ENCODE measurements at places on chromosomes 12 and 14.
A peak's percentile ranks its signal among the peaks of the same experiment; 100 is the strongest.

DNA sequence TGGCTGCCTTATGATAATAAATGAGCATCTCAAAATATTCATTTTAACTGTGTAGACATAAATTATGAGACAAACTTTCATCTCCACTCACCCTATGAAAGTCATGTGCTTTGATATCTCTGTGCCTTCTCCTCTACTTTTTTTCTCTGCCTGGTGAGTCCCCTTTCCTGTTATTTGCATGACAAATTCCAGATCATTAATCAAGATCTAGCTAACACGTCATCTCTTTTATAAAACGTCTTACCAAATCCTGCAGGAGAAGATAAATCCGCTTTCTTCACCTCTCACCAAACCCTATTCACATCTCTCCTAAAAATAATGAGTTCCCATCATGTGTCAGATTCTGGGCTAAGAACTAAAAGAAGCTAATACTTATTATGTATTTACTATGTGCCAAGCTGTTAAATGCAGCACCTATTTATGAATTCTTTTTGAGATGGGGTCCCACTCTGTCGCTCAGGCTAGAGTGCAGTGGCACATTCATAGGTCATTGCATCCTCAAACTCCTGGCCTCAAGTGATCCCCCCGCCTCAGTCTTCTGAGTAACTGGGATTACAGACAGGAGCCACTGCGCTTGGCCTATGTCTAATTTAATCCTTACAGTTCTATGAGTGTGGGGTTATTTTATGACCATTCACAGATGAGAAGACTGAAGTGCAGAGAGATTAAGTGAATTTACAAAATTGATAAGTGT, 26.7 kb downstream of the SPX start:
- no peak for DNase-seq

GRCh38 chr12:83388551-83388950, 701.8 kb downstream of the TMTC2 start:
- DNase-seq, result no peak

- peak; percentile 55 for DNase-seq
Measured at GRCh38 chr14:68089146-68089731, 269.7 kb downstream of the RAD51B start.

DNA sequence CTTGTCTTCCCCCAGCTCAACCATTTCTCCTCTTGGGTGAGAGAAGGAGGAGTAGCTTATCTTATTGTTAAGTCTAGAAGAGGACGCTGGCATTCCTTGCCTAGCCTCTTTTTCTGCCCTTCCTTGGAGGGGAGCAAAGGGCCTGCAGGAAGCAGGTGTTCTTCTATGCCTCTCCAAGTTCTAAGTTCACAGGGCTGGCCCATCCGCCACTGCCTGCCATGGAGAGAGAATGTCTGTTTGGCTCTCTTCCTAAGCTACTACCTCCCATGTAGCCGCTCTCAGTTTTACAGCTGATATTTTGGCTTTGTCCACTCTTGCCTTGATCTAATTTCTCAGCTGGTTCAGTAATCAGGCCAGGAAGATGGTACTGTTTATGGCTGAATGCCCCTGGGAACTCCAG, 201.2 kb downstream of the NTF3 start:
- DNase-seq, result no peak

- no peak for DNase-seq
Measured at GRCh38 chr12:68374307-68374982, 42.3 kb upstream of the MDM1 start.

DNA sequence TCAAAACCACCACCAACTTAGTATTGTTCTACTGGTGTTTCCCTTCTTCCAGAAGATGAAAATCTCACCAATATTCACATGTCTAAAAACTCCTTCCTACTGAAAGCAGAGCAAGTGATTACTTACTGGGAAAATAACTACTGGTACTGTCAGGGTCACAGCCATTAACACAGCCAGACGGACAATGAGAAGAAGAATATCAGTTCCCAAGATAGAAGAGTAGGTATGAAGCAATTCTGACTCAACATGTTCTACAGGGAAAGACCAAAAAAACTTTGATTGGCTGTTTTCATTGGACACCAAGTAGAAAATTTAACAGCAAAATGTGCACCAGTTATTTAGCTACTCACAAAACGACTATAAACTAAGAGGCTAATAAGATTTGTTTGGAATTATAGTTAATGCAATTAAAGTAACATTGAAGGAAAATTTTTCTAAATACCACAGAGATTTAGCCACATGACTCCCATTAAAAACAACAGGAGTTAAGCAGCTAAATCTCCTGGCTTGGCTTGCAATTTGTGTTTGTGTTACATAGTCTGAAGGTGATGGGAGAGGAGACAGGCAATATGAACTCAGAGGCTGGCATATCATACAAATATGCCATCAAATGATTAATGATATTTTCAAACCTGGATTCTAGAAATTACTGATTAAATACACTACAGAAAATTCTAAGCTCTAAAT, 9.5 kb downstream of the SLC38A2 start:
- no peak for DNase-seq

DNA sequence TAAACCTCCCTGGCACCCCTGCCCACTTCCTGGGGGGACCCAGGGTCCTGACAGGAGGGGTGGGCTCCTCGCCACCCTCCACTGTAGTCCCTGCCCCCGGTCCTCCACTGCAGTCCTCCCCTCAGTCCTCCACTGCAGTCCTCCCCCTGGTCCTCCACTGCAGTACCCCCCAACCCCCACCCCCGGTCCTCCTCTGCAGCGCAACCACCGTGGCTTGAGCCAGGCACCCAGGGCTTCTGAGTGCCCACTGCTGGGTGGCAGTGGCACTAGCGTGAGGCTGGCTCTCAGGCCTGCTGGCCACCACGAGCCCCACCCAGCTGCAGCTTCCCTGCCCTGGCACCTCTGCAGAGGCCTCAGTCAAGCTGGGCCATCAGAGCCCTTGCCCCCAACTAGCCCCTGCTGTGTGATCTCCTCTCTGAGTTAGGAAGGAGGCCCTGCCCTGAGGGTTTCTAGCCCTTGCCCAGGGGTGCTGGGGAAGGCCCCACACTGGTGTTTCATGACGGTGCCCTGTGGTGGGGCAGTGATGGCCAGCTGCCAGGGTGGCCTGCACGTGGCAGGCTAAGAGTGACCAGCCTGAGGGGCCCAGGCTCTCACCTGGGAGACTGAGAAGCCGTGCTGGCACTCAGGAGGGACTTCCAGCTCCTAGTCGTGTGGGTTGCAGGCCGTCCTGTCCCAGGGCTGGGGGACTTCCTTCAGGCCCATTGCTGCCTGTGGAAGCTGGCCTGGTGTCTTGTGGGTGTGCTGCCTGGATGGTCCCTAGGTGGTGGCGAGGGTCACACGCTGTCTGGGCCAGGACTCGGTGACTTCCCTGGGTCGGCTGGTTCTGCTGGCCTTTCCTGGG, 9.7 kb downstream of the CEP170B start:
- DNase-seq, result no peak

DNA sequence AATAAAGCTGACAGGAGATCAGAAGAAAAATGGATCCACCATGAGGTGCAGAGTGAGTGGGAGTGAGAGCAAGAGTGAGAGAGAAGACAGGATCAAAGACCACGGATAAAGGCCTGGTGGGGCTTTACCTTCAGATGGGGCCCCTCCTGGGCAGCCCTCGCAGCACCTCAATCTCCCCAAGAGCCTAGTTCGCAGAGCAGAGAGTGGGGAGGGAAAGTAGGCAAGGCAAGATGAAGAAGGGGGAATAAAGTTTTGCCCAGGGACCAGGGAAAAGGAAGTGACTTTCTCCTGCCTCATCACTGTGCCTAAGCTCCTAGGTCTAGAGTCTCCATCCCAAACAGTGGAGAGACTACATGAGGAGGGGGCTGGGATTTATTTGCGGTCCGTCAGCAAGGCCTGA, 10.3 kb downstream of the OR10P1 start:
- no peak for DNase-seq

DNA sequence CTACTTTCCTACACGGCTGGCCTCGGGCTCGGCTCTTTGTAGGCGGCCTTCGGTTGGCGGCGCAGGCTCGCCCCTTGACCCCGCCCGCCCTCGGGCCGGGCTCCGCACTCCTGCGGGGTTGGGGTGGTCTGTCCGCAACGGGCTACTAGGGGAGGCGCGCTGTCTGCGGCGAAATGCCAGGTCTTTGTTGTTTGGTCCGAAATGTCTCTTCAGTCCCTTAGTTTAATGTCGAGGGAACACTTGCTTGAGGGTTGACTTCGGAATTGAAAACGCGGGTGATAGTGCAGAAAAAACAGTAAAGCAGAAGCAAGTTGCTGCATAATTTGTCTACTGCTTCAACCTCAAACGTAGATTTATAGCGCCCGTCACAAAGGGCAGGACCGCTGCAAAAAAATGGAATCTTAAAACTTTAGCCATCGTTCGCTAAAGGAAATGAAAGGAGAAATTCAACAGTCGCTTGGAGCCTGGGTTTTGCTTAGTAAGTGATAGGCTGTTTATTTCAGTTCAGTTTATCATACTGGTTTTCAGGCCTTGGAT, 390 bp downstream of the JKAMP start:
- DNase-seq, result no peak

DNA sequence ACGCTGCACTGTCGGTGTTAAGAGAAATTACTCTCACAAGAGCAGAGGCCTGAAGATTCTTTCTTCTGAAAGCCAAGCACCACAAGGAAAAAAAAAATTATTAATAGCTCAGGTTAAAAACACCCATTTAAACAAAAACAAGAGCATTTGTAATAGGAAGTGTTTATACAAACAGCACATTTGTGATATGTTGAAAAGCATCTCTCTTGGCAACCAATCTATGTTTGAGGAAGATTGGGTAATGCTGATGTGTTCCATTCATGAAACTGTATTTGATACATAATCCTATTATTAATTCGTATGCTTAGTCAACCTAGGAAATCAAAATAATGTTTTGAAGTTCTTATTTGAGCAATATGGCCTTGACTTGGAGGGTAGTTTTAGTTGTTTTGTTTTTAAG, 36.5 kb downstream of the SSPN start:
- no peak for DNase-seq

Measured in NCI-H774 (cell line).